Esophagus muscularis mucosa (tissue), 4 donors: ENCODE measurements at places on chromosomes 2 and 18. TPM values are rescaled to one million over a fixed set of nuclear protein-coding genes. Genes with fewer than 3 reads are reported as not detected.

DNA sequence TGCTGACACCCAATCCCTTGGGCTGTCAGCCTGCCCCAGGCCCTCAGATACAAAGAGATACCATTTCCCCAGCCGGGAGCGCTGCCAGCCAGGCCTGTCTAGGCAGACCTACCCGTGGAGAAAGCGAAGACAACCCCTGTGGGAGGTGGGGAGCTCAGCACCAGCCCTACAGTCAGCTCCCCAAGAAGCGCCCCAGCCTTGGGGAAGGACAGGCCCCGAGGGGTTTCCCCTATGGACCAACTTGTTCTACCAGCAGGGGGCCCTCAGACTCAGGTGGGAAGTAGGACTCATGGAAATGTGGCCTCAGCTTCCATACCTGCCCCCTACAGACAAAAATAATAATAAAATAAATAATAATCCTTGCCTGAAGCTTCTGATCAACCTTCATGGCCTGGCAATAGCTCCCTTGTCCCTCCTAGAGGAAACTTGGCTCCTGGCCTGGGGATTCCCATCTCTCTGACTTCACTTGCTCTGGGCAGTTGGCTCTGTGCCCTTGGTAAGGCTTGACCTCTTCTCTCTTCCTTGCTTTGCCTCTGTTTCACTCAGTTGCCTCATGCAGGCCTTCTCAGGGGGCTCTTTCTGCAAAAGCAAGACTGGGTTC, 7.0 kb downstream of the SLC35F6 start:
- no peak overlapping the region for H3K4me3 ChIP-seq
- H3K4me1 ChIP-seq: peaks cover 73% of the 10 kb centered on the region
- no peak for DNase-seq
- no peaks in the 10 kb centered on the region for H3K27me3 ChIP-seq

- H3K27me3 ChIP-seq: no peaks in the 10 kb centered on the region
- DNase-seq: no peak
- peaks cover 4% of the 10 kb centered on the region for H3K36me3 ChIP-seq
Observed at GRCh38 chr2:164044622-164045021, 308.8 kb upstream of the FIGN start.

GRCh38 chr2:56613254-56613653, 429.5 kb downstream of the CCDC85A start:
- H3K36me3 ChIP-seq: no peaks in the 10 kb centered on the region
- H3K4me1 ChIP-seq: no peaks in the 10 kb centered on the region
- no peak overlapping the region for H3K27ac ChIP-seq
- DNase-seq: no peak
- no peak overlapping the region for H3K4me3 ChIP-seq

- H3K27me3 ChIP-seq: no peaks in the 10 kb centered on the region
- H3K27ac ChIP-seq: no peak overlapping the region
- no peak overlapping the region for H3K4me3 ChIP-seq
- no peak for DNase-seq
Observed at GRCh38 chr18:5413447-5413846, 117.9 kb upstream of the ZBTB14 start.

DNA sequence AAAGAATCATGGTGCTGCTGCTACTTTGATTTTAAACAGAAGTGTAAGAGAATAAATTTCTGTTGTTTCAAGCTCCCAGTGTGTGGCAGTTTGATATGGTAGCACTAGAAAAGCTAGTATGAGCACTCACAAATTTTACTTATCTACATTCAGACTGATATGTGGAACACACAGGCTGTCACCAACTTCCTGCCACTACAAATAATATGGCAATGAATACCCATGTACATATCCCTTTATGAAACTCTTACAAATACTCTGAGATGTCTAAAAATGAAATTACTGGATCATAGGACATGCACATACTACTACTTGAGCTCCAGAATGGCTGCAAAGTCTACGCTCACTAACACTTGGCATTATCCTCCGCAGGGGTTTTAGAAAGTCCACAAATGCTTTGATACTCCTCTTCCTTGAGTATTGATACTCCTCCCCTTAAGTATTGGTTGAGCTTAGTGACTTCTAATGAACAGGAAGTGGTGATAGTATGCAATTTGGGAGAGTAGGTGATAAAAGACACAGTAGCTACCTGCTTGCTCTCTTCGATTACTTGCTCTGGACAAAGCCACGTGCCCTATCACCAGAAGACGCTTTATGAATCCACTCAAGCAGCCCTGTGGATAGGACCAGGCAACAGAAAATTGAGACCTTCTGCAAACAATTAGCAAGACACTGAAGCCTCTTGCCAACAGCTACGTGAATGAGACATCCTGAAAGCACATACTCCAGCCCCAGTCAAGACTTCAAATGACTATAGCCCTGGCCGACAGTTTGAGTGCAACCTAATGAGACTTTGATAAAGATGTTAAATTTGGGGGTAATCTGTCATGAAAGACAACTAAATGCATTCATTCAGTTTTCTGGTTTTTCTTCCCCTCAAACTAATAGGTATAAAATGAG, 35.4 kb downstream of the FBXO11 start:
- H3K27ac ChIP-seq: no peak overlapping the region
- H3K36me3 ChIP-seq: no peaks in the 10 kb centered on the region
- no peak for DNase-seq
- H3K4me1 ChIP-seq: peaks cover 50% of the 10 kb centered on the region
- no peak overlapping the region for H3K4me3 ChIP-seq

GRCh38 chr18:45510656-45511055, 104.6 kb upstream of the SLC14A2 start:
- no peak overlapping the region for H3K4me3 ChIP-seq
- no peak for DNase-seq
- H3K36me3 ChIP-seq: no peaks in the 10 kb centered on the region
- no peak overlapping the region for H3K27ac ChIP-seq
- no peaks in the 10 kb centered on the region for H3K4me1 ChIP-seq
- H3K27me3 ChIP-seq: no peaks in the 10 kb centered on the region

DNA sequence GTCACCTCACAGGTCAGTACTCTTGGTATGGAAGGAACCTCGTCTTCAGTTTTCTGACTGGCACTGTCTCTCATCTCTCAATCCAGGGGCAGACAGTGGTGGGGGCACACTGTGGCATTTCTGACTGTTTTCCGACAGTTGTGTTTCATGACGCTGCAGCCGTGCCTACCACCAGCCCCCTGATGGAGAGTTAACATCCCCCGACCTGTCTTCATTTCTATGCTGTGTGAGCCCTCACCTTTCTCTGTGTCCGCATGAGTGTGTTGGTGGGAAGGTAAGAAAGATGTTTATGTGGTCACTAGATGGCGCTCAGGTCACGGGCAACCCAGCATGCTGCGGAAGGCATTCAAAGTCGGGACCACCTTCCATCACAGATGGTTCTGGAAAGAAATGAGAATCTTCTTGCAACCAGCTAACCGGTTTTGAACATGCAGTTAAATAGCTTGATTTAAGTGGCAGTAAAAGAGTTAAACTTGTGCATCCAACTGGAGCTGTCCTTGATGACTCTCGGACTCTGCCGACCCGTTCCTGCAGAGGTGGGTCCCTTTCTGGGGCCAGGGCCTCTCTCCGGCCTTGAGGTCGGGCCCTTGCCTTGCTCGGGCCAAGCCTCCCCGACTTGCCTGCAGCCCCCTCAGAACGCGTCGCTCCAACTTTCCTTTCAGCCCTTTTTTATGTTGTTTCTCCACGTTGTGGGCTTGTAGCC, 92.4 kb downstream of the DYSF start:
- DNase-seq: no peak
- no peaks in the 10 kb centered on the region for H3K36me3 ChIP-seq
- no peak overlapping the region for H3K27ac ChIP-seq
- peak overlapping the region; percentile 23 for H3K4me3 ChIP-seq
- H3K4me1 ChIP-seq: peaks cover 9% of the 10 kb centered on the region

GRCh38 chr2:146477383-146477782, 1367.4 kb upstream of the ACVR2A start:
- H3K4me3 ChIP-seq: no peak overlapping the region
- DNase-seq: no peak
- no peaks in the 10 kb centered on the region for H3K27me3 ChIP-seq

- H3K36me3 ChIP-seq: no peaks in the 10 kb centered on the region
- no peak for DNase-seq
- no peak overlapping the region for H3K4me3 ChIP-seq
- H3K27ac ChIP-seq: no peak overlapping the region
- peaks cover 14% of the 10 kb centered on the region for H3K4me1 ChIP-seq
Observed at GRCh38 chr2:143680885-143681405, 551.7 kb downstream of the ARHGAP15 start.

DNA sequence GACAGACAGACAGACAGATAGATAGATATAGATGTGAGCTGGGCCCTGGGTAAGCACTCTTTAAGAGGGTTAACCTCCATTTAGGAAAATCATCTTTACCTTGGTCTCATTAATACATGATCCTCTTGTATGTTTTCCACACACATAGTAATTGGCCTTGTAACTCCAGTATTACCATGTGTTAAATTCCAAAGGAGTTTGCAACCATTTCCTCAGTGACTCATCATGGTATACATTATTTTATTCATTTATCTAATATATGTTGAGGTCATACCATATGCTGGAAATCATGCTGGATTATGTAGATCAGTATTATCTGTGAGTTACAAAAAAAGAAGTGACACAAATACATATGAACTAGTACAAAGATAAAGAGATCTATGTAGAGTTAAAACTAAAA, 504.3 kb downstream of the DCC start:
- no peaks in the 10 kb centered on the region for H3K27me3 ChIP-seq
- H3K4me1 ChIP-seq: no peaks in the 10 kb centered on the region
- H3K36me3 ChIP-seq: no peaks in the 10 kb centered on the region
- no peak for DNase-seq

GRCh38 chr18:48529796-48530195, 9.0 kb upstream of the CTIF start:
- no peak overlapping the region for H3K4me3 ChIP-seq
- no peak overlapping the region for H3K27ac ChIP-seq
- no peaks in the 10 kb centered on the region for H3K36me3 ChIP-seq
- H3K4me1 ChIP-seq: no peaks in the 10 kb centered on the region
- no peak for DNase-seq

- H3K27ac ChIP-seq: no peak overlapping the region
- H3K27me3 ChIP-seq: no peaks in the 10 kb centered on the region
- H3K4me3 ChIP-seq: no peak overlapping the region
- no peaks in the 10 kb centered on the region for H3K4me1 ChIP-seq
- no peak for DNase-seq
- no peaks in the 10 kb centered on the region for H3K36me3 ChIP-seq
Observed at GRCh38 chr2:154350911-154351310, 347.6 kb upstream of the KCNJ3 start.

GRCh38 chr2:188404341-188405004, 112.8 kb downstream of the GULP1 start:
- no peak for DNase-seq
- H3K27me3 ChIP-seq: no peaks in the 10 kb centered on the region
- no peak overlapping the region for H3K4me3 ChIP-seq
- no peaks in the 10 kb centered on the region for H3K4me1 ChIP-seq
- H3K27ac ChIP-seq: no peak overlapping the region

DNA sequence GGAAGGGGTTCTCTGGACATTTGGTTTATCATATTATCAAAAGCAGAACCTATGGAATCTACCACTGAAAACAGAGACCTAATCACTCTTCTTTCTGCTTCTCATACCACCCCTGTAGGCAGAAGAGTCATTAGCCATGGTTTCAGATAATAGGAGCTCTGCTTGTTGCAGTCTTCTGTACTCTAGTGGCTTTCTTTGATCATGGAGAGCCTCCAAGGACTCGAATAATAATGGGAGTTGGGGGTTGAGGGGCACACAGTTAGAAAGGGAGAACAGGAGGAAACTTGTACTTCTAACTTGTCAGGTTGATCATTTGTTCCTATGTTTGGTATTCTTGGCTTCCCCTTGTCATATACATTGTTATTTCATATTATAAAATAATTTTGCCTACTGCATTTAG, 52.3 kb upstream of the VWC2L start:
- no peaks in the 10 kb centered on the region for H3K27me3 ChIP-seq
- no peak overlapping the region for H3K27ac ChIP-seq
- H3K4me3 ChIP-seq: no peak overlapping the region
- H3K4me1 ChIP-seq: no peaks in the 10 kb centered on the region
- DNase-seq: no peak
- H3K36me3 ChIP-seq: no peaks in the 10 kb centered on the region

GRCh38 chr2:8090748-8091700, 590.8 kb upstream of the ID2 start:
- no peaks in the 10 kb centered on the region for H3K4me1 ChIP-seq
- H3K27ac ChIP-seq: no peak overlapping the region
- no peaks in the 10 kb centered on the region for H3K27me3 ChIP-seq
- peak; percentile 92 for DNase-seq

DNA sequence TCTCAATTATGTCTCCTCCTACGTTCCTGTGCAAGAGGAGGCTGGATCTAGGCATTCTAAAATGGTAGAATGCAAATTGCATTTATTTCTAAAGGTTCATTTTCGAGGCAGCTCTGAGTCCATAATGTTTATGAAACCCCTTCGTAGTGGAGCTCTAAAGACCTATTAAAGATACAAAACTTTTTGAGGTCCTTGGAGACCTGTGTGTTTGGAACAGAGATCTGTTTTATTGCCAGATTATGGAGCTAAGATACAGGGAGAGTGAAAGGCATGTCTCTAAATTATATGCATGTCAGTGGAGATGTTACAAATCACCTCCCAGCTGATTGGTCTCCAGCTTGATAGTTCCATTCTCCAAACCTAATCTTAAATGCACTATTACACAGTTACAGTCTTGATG, 335.8 kb downstream of the GULP1 start:
- no peaks in the 10 kb centered on the region for H3K27me3 ChIP-seq
- H3K4me3 ChIP-seq: no peak overlapping the region
- H3K36me3 ChIP-seq: no peaks in the 10 kb centered on the region
- H3K27ac ChIP-seq: no peak overlapping the region

GRCh38 chr2:133476931-133477615, 91.2 kb downstream of the NCKAP5 start:
- H3K4me1 ChIP-seq: no peaks in the 10 kb centered on the region
- H3K4me3 ChIP-seq: no peak overlapping the region
- no peaks in the 10 kb centered on the region for H3K36me3 ChIP-seq
- H3K27ac ChIP-seq: no peak overlapping the region
- H3K27me3 ChIP-seq: no peaks in the 10 kb centered on the region

The GAREM1 gene
- 8.7 TPM for total RNA-seq

The AUP1 gene
- total RNA-seq: 95.1 TPM

The GRB14 gene
- total RNA-seq: 3.3 TPM

The UGT1A7 gene
- total RNA-seq: not detected

The DNER gene
- 2.9 TPM for total RNA-seq

The GALNT14 gene
- 1.0 TPM for total RNA-seq

The IKZF2 gene
- 9.8 TPM for total RNA-seq
